CD8-positive, alpha-beta memory T cell (primary cell): ENCODE measurements at places on chromosomes 4 and X.

- DNase-seq = no peak
Observed at GRCh38 chr4:185566972-185567371, 31.7 kb upstream of the PDLIM3 start.

GRCh38 chrX:153569475-153569874 lies 29.5 kb downstream of the CCNQ start:
- no peak for DNase-seq

GRCh38 chr4:152189451-152190179 lies 346.3 kb downstream of the FBXW7 start:
- DNase-seq = no peak

- no peak for DNase-seq
Observed at GRCh38 chrX:155967653-155968325, 29.7 kb upstream of the IL9R start.

DNA sequence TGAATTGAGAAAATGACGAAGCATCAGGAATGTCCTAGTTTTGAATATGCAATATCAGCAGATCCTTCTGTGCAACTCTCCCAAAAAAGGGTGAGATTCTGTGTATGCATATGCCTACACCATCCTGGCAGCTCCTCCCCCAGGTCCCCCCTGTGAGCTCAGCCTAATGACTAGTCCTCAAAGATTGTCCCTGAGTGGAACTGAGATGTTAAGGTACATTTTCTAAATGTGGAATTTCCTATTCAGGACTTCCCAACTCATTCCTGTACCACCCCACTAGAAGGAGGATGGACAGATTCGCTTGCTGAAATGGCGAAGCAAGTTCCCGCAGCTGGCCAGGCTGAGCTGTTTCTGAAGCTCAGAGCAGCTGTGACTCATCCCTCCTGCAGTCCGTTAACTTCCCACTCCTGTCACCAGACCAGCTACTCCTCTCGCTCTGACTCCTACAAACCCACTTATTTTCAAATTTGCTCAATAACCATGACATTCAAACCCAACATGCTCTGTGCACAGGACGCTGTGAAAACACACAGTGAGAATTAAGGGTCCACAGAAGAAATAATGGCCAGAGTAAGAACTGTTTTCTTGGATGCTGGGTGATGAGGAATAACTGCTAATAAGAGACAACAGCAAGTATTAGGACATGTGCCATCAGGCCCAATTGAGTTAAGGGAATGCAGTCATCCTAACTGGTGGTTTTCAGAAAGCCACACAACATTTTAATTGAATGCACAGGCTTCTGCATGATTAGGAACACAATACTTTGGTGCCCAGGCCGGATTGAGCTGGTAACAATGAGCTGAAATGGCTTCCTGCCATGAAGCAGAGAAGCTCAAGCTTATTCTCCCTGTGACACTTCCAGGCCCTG lies 40.0 kb upstream of the IRF2 start:
- DNase-seq = no peak

DNA sequence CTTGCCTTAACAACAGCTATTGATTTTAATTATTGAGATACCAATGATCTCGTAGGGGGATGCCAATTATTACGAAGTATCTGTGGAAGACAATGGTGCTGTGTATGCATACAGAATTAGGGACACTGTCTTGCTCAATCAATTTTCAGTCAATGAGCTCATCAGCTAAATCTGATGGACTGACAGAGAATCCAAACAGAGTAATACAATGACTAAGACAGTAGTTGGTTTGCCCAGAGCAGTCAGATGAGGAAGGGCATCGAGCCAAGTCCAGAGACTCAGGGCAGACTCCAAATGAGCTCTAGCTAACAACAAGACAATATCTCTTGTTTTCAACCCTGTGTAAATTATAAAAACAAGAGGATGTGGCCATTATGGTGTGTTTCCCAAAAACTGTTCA lies 14.7 kb upstream of the GSX2 start:
- no peak for DNase-seq

- DNase-seq = no peak
Observed at GRCh38 chrX:16666541-16666940, 16.6 kb downstream of the S100G start.

DNA sequence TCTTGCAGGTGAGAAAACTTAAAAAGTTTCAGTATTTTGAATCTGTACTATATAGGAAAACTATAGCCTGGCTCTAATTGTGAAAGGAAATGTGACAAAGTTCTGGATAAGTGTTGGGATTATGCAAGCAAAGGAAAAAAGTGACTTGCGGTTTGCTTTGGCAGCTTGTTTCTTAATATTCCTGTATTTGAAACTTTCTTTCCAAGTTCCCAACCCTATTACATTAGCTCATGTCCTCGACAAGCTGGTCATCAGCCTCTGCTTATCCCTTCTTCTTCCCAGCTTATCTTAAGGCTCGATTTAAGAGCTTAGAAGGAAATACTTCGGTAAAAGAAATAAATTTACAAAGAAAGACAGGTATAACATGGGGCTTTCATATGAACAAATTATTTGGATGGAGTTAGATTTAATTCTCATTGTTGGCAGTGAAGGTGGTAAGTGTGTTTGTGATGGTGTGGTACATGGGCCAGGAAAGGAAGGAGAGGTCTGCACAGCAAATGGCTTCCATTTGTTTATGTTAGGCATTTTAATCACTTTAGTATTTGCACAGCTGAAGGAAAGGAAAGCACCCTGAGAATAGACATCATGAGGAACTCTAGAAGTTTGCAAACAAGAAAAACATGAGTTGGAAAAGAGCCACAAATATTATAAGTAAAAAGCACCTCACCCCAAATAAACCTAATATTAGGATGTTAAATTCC lies 5.1 kb upstream of the MYOZ2 start:
- no peak for DNase-seq

GRCh38 chr4:37359261-37359660 lies 114.7 kb downstream of the NWD2 start:
- DNase-seq = no peak

DNA sequence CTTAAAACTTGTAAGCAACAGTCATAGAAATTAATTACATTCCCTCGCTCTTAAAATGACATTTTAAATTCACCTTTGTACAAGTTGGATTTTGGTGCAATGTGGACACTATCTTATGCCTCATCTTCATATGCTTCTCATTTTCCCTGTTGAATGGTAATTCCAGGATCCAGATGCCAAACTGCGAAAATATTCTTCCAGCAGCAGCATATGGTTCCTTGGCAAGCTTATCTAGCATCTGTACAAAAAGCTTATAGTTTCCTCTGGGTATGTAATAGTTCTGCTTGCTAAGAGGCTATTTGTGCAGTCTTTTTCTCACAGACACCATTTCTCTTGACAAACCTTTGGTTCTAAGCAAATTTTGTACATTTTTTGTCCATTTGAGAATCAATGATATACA lies 2079.7 kb upstream of the AGA start:
- DNase-seq = no peak

DNA sequence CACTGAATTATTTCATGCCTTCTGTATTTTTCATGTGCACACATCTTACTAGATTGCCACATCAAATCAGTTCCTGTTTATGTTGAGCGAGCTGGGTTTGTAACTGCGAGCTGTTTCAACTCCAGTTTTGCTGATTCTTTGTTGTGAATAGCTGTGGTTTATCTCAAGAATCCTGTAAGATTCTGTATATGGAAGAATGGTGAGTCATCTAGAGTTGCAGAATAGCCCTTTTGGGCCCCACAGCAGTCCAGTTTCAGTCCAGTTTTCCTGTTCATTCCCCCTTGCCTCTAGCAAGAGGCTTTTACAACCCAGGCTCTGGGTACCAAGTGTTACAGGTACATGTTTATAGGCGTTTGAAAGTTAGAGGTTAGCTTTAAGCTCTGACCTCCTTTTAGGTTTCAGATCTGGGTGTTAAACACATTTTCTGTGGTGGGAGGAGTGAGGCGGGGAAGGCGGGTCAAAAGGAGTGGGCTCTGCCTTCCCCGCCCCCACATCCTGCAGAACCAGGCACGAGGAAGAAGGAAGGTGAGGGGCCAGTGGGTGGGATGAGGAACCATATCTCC lies 32.7 kb downstream of the TBC1D14 start:
- peak; percentile 22 for DNase-seq

DNA sequence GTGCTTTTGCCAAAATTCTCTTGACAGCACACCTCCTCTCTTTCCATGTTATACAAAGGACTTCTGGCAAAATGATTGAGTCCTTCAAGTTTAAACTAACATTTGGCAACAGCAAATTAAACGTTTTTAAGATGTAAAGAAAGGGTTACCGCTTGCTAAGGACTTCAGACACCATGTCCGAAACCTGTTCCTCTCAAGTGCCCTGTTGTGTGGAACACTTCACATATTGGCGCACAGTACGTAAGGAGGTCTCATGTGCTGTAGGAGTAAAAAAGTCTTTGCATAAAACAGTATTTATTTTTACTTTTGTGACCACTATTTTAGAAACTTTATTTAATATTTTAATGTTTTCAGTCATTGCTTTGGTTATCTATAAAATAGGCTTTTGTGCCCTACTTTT lies 33.7 kb upstream of the HPRT1 start:
- no peak for DNase-seq

- no peak for DNase-seq
Observed at GRCh38 chr4:159052315-159052714, 50.6 kb upstream of the RAPGEF2 start.

- DNase-seq = no peak
Observed at GRCh38 chr4:151860561-151861093, 99.8 kb upstream of the GATB start.

DNA sequence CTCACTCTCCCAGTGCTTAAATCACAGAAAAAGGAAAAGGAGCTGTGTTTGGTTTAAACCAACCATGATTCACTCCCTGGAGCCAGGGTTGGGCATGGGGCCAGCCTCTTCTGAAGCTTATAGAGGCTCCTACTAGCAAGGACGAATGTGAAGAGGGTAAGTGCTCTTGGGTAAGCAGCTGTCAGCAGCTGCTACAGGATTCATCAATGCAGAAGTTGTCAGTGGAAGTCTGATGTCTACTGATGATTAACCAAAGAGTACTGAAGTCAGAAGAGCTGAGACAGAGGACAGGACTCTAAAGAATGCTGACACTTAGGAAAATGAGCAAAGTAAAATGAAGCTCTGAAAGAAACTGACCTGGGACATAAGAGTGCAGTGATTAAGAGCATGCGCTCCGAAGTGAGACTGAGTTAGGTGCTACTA lies 32.7 kb upstream of the JADE1 start:
- no peak for DNase-seq

DNA sequence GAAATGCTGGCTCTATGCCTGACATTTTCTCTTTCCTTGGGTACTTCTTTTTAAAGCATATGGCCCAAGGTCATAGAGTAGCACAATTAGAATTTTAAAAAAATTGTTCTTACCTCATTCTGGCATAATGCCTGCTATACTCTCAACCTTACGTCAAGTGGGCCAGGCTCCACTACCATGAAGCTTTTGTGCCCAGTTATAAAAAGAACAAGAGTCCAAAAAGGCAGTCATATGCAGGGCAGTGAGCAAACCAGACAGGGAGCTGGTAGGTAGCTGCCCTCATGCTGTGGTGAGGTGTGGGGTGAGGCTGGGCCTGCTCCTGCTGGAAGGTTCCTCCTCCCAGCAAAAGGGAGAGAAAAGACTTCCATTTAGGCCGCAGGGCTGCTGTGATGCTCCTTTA lies 64.4 kb upstream of the UCP1 start:
- no peak for DNase-seq

- DNase-seq = no peak
Observed at GRCh38 chr4:122798101-122798500, 28.5 kb upstream of the FGF2 start.

DNA sequence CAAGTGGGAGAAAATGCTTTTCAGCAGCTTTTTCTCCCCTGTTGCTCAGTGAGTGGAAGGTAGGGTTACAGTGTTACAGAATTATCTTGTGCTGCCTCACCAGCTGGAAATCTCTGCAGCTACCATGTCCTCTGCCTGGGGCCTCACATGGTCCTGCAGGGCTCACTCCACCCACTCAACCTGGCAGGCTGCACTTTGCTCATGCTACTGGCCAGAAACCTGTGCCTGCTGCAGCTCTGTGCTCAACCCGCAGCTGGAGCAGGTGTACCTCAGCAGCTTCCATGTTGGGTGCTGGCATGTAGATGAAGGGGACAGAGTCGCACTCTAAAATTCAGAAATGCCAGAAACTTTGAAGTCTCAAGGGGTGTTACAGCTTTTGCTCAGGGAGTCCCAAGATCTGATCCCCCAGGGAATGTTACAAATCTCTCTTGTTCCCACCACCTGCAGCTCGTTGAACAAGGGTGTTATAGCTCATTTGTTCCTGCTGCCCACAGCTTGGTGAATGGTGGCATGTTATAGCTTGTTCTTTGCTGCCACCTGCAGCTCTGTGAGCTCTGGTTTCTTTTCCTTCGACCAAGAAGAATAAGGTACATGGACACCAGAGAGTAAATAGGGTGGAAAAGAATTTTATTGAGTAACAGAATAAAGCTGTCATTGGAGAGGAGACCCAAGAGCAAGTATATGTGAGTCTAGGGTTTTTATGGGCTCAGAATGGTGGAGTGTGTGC lies 845.8 kb downstream of the TECRL start:
- no peak for DNase-seq

DNA sequence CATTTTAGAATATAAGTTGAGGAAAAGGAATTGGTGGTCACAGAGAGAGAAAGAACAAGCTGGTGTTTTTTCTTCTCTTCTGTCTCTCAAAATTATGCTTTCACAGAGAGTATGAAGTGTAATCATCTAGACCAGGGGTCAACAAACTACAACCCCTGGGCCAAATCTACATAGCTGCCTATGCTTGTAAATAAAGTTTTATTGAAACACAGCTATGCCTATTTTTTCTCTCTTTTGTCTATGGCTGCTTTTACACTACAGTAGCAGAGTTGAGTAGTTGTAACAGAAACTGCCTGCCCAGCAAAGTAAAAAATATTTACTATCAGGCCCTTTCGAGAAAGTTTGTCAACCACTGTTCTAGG lies 6.7 kb upstream of the FAM9C start:
- DNase-seq = no peak

DNA sequence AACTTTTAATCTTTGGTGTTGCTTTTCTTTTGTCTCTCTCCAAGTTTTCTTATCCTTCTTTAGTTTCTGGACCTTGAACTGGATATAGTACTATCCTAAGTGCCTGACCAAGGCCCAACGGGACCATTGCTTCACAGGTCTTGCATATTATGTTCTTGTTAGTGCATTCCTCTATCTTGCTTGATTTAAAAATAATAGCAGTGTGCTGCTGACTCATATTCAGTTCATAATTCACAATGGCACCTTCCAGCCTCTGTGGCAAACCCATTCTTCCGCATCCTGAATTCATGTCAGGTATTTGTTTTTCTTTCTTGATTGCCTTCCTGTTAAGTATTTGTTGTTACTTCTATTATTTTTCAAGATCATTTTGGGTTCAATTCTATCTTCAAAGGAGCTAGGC lies 197.1 kb upstream of the GIMD1 start:
- DNase-seq = no peak

DNA sequence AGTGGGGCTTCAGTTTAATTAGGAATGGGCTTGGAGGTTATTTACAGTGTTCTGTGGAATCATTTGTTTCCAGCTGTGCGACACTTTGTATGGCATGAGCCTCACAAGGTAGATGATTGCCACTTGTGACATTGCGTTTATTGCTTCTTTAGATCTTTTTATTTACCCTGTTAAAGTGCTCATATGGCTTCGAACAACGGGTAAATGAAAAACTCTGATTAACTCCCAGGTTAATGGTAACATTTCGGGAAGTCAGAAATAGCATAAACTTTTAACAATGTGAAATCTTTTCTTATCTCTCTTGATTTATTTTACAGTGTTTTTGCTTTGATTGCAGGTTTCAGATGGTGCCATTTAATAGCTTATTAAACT lies 494.3 kb downstream of the IDS start:
- DNase-seq = no peak

- no peak for DNase-seq
Observed at GRCh38 chr4:149701435-149702156, 114.0 kb downstream of the IQCM start.
